Stimulated activated CD4-positive, alpha-beta T cell treated with anti-CD3 and anti-CD28 coated beads, Interleukin-12 subunit alpha, Interleukin-12 subunit beta, amount 100 ng/mL, for 24 hours (primary cell): ENCODE measurements at places on chromosomes 2 and 18.

DNA sequence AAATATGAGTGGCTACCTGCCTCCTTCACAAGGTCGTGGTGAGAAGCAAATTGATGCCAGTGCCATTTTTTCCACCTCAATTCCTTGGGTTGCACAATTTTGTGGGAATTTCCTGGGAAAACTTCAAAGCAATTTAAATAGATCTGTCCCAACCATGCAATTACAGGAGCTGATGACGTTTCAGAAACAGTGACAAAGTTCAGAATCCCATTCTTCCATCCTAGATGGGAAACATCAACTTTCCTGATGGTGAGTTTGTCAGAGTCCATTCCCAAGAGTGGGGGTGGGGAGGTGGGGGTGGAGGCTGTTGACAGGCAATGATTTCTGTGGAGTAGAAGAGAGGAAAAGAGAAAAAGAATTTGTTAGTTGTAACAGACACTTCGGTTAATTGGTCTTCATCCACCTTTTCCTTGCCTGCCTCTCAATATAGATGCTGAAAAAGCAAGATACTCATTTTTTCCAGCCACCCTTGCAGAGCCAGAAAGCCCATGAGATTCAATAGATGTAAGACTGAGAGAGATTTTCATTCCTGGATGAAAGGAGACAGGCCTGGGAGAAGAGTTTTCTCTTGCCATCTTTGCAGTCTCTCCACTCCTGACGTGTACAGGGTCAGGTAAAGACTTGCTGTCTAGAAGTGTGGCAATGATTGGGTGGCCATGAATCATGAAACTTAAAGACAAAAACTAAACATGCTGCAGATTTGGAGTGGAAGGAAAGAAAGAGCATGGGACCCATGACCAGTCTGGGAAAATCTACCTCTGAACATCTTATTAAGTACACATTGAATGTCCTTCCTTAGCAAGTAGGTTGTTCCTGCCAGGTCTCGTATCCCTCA is 47.3 kb downstream of the SOCS6 start:
- DNase-seq = no peak

GRCh38 chr2:18238209-18238608 is 322.2 kb downstream of the RDH14 start:
- no peak for DNase-seq

DNA sequence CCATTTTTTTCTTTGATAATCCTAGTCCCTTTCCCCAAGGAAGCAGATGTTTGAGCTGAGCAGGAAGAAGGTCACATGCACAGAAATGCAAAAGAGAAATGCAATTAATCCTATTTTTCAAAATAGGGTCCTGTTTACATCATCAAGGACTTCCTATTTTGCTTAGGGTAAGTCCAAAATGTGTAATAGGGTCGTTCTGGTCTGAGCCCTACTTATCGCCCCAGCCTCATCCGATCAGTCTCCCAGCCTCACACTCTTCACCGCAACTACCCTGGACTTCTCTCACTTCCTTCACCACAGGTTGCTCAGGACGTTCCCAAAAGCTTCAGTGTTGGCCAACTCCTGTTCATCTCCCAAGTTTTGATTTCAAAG is 32.8 kb downstream of the FOSL2 start:
- DNase-seq = no peak

GRCh38 chr2:157920736-157921135 is 44.6 kb upstream of the ACVR1 start:
- no peak for DNase-seq
